ENCODE measurements at places on chromosomes 7 and 10.

DNA sequence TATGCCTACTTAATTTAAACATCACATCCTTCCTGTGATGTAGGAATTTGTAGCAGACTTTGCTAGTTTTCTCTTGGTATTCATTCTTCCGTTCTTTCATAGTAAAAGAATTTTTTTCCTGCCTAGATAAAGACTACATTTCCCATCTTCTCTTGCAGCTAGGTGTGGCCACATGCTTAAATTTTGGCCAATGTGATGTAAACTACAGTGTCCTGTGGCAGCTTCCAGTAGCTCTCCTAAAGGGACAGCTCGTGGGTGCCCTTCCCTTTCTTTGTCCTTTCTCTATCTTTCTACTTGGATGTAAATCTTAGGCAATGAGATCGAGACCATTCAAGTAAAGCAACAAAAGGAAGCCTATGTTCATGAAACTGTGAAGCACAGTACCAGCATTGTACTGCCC lies 58.6 kb downstream of the ASAH2B start:
- DNase-seq, result no peak

DNA sequence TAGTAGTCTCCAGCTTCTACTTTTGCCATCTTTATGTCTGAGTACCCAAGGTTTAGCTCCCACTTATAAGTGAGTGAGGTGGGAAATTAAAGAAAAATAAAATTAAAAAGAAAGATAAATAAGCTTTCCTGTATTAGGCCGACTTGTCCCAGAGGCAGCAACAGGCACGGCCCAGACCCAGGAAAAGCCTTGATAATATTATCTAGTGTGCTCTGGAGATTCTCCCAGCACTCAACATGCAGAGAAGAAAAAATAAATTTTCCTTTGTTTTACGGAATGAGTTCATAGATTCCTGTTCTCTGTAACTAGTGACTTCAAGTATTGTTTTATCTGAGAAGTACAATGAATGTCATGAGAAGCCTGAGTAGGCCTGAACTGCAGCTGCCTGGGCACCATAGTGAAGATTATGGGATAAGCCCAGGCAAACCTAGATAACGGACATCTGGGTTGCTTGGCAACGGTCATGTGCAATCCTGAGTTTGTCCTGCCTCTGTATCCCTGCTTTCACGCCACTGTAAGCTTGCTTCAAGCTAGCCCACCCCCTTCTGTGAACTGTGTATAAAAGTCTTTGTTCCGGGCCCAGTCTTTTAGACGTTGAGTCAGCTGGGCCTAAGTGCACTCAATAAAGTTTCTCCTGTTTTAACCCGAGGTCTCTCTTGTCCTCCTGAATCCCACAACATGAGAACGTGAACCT lies 6.4 kb downstream of the ATE1 start:
- DNase-seq, result no peak

DNA sequence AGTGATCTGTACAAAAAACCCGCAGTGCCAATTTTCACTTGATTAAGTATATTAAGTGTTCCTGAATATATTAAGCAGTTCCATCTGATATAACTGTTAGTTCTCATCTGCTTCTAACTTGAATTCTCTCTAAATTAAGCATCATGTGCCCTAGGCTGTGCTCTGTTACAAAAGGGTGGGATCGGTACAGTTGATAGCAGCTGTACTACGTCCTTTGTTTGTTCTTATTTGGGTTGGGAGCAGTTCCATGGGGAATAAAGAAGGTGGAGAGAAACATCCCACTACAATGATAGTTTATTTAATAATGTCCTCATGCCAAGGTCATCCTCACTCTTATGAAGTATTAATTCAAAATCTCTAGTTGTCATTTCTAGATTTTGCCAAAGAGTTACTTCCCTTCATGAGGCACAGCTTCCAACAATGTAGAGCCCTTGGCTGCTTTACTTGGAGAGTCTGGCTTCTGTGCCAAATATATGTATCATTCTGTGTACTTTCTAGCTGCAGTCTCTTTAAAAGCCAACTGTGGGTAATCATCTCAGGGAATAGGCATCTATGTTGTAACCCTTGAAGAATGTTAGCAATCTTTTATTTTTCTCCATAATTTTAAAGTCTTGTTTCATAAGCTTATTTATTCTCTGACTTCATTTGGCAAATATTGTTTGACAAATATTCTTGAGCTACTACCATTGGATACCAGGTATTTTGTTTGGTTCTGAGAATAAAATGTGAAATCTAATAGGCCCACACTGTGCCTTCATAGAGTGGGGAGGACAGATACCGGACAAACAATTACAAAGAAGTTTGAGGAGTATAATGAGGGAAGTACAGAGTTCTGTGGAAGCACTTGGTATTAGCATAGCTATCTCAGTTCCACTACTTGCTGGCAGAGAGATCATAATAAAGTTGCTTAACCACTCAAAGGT lies 22.4 kb upstream of the AHR start:
- no peak for DNase-seq

GRCh38 chr10:62696798-62697197 lies 107.7 kb upstream of the ADO start:
- DNase-seq, result no peak

GRCh38 chr10:126131341-126131740 lies 235.0 kb downstream of the FANK1 start:
- DNase-seq, result no peak

GRCh38 chr10:6200734-6201515 lies 1.8 kb upstream of the PFKFB3 start:
- peak; percentile 30 for DNase-seq

GRCh38 chr10:124911124-124912067 lies 30.5 kb upstream of the ZRANB1 start:
- DNase-seq, result no peak

DNA sequence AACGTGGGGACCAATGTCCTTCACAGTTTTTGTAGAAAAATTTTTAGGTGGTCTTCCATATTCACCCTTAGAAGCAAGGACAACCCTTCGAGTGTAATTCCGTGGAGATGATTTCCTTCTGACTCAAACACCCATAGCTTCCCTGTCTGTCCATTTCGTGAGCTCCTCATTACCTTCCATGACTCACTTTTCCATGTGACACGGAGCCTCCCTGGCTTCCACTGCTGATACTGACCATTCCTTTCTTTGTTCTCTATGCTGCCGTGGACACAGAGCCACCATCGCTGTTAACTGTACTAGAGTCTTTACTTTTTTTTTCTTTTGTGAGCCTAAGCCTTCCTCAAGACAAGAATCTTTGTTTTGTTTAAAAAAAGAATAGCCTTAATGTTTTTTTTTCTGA lies 12.5 kb upstream of the ARMS2 start:
- no peak for DNase-seq

- DNase-seq, result no peak
Measured at GRCh38 chr7:80089366-80089765, 45.3 kb upstream of the GNAI1 start.

- no peak for DNase-seq
Measured at GRCh38 chr10:51139176-51139575, 64.9 kb downstream of the PRKG1 start.

DNA sequence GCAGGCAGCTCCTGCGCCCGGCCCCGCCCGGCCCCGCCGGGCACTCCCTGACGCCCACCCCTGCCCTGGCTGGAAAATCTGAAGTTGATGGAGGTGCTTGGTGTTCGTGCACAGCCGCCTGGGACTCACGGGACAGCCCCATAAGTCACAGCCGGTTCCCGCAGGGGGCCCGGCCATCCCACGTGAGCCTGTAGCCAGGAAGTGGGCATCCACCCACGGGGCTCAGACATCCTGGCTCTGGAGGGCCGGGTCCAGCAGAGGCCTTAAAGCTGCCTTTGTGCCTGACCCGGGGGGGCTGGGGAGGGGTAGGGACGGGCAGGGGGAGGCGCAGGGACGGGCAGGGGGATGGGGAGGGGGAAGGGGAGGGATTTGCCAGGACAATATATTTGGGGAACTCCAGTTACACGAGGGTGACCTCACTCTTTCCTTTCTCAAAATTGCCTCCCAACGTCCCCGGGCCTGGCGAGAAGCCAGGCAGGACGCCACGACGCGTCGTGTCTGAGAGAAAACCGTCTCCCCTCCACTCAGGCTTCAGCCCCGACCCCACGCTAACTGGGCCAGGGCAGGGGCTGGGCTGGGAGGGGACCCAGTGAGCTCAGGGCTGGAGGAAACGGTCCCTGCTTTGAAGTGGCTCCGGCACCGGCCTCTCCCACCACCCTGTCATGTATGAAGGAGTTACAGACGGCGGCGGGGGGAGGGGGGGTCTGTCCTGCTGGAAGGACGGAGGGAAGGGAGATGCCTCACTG lies 82.1 kb upstream of the PDGFA start:
- peak; percentile 90 for DNase-seq

- no peak for DNase-seq
Measured at GRCh38 chr10:3270577-3271316, 98.2 kb upstream of the PITRM1 start.

GRCh38 chr10:104336821-104337467 lies 1.3 kb downstream of the ITPRIP start:
- no peak for DNase-seq

- no peak for DNase-seq
Measured at GRCh38 chr10:118950190-118950680, 79.3 kb upstream of the NANOS1 start.

DNA sequence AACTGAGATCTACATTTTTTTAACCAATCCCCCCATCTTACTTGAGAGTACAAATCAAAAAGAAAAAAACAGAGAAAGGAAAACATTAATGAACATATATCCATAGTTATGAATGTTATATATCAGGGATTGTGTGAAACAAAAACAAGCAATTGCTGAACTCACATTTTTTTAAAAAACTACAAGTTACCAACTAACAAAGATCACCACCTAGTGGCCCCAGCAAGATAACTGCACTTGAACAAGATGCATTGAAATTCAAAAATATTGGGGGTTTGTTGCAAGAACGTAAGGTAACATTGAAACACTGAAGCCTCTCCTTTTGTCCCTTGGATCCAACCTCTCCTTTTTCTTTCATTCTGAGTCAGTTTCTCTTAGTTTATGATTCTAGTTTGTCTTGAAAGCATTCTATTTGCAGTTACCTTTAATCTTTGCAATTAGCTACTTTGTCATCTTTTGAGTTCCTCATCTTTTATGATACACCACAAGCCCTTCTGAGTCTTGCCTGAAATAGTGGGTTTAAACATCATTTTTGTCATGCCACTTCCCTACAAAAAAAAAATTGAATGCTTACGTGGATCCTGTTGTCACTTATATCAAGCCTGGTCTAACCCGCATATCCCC lies 87.3 kb upstream of the TES start:
- DNase-seq, result no peak

- DNase-seq, result no peak
Measured at GRCh38 chr7:79495544-79496272, 42.2 kb upstream of the MAGI2 start.

- no peak for DNase-seq
Measured at GRCh38 chr10:97875391-97875790, 25.7 kb downstream of the GOLGA7B start.

- DNase-seq, result no peak
Measured at GRCh38 chr10:47326927-47327330, 4.7 kb downstream of the GDF2 start.

DNA sequence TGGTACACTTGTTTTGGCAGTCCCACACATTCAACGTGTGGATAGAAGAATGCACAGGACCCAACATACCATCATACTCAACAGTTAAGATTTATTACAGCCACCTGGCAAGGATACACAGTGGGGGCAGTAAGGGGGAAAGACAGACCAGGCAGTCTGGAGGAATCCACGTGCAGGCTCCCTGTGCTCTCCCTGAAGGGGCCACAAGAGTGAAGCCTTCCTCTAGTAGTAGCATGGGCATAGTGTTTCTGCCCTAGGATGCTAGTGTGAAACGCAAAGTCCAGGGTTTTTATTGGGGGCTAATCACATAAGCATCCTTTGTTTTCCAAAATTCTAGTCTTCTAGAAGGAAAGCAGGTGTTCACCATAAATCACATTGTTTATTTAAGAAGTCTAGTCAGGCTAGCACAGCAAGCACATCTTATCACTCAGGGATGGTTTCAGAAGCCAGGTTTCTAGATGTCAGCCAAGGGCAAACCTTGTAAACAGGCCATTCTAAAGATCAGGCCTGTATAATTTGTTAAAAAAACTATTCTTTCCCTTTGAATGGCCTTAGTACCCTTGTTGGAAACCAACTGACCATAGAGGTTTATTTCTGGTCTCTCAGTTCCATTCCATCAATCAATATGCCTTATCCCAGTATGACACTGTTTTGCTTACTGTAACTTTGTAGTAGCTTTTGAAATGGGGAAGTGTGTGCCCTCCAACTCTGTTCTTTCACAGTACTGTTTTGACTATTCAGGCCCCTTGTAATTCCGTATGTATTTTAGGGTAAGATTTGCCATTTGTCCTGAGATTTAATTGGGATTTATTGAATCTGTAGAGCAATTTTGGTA lies 12.4 kb upstream of the TFAM start:
- DNase-seq, result no peak

- DNase-seq, result no peak
Measured at GRCh38 chr7:112192236-112193154, 13.7 kb downstream of the DOCK4 start.

- no peak for DNase-seq
Measured at GRCh38 chr7:149085866-149086265, 4.7 kb downstream of the ZNF786 start.

DNA sequence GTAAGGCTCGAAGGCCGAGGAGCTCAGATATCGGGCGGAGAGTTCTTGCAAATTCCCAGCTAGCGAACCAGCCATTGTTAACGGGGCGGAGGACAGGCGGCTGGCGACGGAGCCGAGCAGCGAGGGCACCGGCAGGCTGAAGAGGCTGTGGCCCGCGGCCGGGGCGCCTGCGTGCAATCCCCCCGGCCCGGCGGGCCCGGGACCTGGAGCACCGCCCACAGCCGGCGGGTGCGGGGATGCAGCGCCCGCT lies 4.1 kb downstream of the VAX1 start:
- no peak for DNase-seq

Data from activated T-cell treated with anti-CD3 and anti-CD28 coated beads for 24 hours (primary cell).